ENCODE measurements at places on chromosomes 6 and 20.
A peak's percentile ranks its signal among the peaks of the same experiment; 100 is the strongest.

GRCh38 chr20:59585714-59586409 is 18.5 kb upstream of the PHACTR3 start:
- DNase-seq = no peak

DNA sequence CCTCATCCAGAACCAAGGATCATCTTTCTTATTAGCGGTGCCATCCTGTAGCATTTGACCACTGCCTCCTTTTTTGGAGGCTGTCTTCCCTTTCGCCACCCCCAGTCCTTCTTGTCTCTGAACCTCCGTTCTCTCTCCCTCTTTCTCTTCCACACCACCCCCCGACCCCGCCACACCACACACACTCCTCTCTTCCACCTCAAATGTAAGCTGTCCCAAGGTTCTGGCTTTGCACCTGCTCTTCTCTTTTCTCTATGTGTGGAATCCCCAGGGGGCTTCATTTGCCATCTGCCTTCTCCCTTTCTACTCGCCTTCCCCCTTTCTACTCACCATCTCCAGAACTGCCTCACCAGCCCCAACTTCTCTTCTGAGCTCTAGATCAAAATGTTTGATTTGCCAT is 111.3 kb upstream of the CDYL start:
- no peak for DNase-seq

- DNase-seq = no peak
These were observed 32.5 kb downstream of the MUC22 start for GRCh38 chr6:31042806-31043205.

- peak; percentile 77 for DNase-seq
These were observed 7.3 kb downstream of the DNTTIP1 start for GRCh38 chr20:45798935-45799642.

DNA sequence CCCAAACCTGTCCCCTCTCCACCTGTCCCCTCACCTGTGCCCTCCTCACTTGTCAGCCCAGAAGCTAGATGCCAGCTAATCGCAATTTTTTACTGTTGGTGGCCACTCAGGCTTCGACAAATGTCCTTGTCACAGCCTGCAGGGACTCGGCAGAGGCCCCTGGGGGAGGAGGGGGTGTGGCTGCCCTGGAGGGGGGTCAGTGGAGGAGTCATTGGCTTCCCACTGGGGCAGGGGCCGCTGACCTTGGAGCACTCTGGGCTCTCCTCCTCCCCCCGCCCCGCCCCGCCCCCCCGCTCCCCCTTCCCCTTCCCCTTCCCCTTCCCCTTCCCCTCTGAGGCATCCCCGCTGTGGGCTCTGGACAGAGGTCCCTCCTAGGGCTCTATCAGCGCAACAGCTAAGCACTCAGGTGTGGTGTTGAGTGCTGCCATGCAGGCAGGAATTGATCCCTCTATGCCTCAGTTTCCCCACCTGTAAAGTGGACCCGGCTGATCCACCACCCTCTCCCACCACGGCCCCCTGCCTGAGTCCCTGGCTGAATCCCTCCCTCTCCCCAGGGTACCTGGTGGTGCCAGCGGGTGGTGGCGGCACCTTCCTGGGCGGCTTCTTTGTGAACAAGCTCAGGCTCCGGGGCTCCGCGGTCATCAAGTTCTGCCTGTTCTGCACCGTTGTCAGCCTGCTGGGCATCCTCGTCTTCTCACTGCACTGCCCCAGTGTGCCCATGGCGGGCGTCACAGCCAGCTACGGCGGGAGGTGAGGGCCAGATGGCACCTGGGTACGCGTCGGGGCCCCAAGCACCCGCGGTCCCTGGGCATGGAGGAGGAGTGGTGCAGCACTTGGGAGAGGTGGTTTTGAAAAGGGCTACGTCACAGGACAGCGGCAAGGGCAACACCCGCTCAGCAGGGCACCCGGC is 23.8 kb downstream of the SLCO4A1 start:
- no peak for DNase-seq

DNA sequence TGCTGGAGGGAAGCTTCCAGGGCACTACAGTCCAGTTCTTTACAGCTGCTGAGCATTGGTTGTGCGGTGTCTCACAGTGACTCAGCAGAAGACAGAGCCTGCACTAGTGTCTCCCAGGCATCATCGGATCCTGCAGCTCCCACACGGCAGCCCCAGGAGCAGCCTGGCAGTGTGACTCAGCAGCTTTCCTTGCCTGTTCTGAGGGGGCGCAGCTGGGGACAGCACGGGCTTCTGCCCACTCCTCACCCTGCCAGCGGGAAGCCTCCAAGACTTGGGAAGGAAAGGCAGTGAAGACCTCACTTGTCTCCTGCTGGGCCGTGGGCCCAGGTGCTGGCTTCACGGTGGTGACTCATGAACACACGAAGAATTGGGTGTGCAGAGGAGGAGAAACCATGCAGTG is 165.4 kb downstream of the SYNDIG1 start:
- DNase-seq = no peak

DNA sequence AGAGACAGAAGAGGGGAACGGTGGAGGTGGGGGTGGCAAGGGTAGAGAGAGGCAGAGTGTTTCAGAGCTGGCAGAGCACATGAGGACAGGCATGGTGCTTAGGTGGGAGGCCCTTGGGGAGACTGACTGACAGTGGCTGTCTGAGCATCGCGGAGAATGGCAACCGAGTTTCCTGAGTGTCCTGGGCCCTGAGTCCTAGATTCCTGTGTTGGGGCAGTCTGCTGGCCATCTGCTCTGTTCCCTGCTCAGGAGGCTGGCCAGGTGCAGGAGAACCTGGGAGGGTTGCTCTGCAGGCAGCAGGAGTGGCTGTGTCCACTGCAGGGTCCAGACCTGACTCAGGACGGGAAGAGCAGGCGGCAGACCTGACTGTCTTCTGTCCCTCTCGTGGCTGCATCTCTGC is 248.9 kb downstream of the LRFN2 start:
- DNase-seq = no peak

DNA sequence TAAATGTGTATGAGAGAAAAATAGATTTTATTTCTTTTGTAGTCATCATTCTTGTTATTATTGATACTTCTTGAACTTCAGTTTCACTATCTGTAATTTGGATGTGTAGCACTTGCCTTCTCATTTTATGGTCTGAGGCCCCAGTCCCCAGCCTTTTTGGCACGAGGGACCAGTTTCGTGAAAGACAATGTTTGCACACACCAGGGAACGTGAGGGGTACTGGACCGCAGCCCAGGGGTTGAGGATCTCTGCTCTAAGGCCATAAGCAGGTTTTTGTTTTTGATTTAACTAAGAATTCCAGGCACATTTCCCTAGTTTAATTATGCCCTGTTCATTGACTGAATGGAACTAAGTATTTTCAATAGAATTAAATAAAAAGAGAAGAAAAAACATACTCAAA is 261.5 kb downstream of the BMP2 start:
- DNase-seq = no peak

GRCh38 chr20:611047-611842 is 1.1 kb upstream of the TCF15 start:
- no peak for DNase-seq

DNA sequence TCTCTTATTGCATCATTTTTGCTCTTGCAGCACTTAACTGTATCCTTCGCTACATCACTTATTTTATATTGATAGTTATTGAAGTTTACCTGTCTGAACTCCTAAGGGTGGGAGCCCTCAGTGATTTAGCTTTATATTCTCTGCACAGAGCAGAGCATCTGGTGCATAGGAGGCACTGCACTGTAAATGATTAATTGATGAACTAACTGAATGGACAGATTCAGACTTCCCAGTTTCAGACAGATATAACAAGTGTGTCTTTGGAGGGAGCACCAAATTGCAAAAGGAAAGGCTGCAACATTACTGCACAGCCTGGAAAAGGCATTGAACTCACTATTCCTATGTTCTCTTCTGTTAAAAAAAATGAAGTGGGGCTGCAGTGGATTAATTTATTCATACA is 160.3 kb downstream of the EDN1 start:
- DNase-seq = no peak

DNA sequence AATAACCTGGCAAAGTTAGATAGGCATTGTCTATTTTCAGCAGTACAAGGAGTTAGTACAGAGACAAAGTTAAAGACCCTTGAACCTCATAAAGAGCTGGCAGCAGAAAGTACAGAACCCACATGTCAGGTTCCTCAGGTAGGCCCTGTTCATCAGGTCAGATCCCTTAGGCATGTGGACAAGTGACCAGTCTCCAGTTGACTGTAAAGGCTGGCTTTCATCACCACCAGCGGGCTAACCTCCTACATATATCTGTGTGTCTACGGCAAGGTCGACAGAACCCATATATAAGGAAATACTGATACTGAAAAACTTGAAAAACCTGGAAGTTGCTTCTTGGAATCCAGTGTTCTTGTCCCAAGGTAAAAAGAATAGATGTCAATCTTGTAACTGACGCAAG is 223.1 kb upstream of the SGK1 start:
- DNase-seq = no peak

DNA sequence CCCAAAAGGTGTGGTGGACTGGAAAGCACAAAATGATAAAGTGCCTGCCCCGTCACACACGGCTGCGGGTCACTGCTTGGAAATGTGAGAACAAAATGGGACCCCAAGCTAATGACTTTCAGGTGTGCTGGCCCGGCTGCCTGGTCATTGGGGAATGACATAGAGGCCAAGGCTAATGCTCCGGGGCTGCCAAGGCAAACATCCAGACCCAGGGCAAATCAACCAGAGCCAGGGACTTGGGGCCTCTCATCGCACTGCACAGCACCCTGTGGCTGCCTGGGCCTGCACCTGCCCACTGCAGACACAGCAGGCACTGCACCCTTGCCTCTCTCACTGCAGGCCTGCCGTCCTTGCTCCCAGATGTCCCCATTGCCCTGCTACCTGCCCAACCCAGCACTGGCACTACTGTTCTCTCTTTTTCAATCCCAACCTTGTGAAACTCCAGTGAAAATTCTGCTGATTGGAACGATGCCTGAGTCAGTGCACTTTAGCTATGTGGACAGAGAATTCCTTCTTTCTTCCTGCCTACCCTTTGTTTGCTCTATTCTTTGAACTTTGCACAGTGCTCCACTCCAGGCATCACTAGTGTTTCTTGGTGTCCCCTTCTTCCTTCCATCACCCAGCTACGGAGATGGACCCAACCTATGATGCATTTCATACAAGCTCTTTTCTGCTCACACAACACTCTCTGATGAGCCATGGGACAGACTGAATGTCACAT is 849.5 kb downstream of the MAFB start:
- no peak for DNase-seq

DNA sequence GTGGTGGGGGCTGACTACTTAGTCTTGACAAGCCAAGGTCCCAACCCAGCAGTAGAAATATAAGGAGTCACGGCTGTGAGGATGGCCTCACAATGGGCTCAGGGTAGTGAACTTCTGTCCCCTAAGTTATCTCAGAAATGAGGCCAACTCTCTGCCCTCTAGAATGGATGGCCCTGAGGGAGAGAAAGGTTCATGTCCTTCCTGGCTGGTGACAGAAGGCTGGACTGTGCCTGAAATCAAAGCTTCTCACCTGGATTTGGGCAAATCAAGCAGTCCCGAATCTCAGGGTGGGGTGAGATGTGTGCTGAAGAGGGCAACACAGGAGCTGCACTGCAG is 12.7 kb downstream of the RRP36 start:
- no peak for DNase-seq

DNA sequence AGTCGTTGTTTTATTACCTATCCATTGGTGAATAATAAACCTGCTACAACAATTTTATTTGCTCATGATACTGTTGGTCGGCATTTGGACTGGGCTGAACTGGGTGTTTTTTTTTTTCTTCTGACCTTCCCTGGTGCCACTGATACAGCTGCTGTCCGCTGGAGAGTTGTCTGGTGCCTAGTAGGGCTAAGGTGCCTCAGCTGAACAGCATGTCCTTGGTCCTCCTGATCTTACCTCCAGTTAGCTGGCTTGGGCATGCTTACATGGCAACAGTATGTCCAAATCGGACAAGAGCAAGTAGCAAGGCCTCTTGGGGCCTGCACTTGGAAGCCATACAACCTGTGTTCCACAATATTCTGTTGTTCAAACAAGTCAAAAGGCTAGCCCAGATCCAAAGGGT is 563.4 kb downstream of the BMP2 start:
- no peak for DNase-seq

DNA sequence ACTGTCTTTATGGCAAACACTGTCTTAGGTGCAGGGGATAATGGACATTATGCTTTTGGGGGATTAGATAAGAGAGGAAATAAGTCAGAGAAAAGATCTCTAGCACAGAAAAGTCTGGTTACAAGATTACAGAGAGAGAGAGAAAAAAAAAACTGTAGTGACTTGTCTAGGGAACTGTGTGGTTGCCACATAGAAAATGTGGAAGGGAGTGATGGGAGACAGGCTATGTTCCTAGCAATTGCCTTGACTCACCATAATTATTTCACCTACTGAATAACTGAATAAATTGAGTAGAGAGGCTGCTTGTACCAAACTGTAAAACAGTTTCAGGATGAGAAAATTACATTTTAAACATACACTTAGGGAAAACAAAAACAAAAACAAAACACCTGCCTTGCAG is 229.7 kb downstream of the LAMA2 start:
- DNase-seq = no peak

Measured in NCI-H2081 (cell line).